ENCODE measurements at places on chromosomes 1 and 21.

GRCh38 chr1:226638608-226639007 is 90.0 kb downstream of the STUM start:
- DNase-seq, result no peak

- no peak for DNase-seq
Measured at GRCh38 chr1:29469457-29469856, 233.1 kb downstream of the PTPRU start.

- DNase-seq, result peak; percentile 15
Measured at GRCh38 chr1:15288173-15288926, 41.3 kb downstream of the FHAD1 start.

- no peak for DNase-seq
Measured at GRCh38 chr1:116877141-116877818, 32.4 kb upstream of the PTGFRN start.

GRCh38 chr21:41929248-41929647 is 24.6 kb downstream of the C2CD2 start:
- DNase-seq, result no peak

DNA sequence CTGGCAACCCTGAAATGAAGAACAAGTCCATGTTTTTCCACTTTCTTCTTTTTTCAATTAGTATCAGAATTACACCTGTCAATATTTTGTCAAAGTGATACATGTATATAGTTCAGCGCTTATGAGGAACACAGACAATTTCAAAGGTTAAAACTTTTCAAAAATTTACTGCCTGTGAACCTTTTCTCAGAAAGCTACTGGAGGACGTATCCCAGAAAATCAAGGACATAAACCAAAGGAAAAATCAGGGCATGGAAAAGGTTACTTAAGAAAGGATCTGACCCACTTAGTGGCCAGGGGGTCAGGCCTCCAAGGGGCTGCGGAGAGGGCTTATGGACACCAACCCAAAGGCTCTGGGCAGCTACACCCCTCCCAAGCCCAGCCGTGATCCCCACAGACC is 81.1 kb upstream of the ACTRT2 start:
- no peak for DNase-seq

DNA sequence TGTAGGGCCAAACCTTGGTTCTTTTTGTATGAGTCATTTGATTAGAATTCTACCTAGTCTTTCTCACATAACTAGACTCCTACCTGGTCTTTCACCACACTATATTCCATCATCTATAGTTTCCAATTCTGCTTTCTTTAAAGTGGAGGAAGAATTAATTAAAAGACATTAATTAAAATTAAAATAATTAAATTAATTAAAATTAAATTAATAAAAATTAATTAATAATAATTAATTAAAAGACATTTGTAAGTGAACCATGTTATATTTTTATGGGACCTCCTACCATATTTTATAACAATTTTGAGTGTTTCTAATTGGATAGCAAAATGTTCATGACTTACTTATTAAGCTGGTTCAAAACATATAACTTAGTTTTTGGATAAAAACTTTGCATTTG is 77.4 kb downstream of the CCDC18 start:
- no peak for DNase-seq

- DNase-seq, result peak; percentile 99
Measured at GRCh38 chr21:31559368-31560119, 99.9 kb upstream of the SOD1 start.

- no peak for DNase-seq
Measured at GRCh38 chr1:98406352-98407088, 255.0 kb upstream of the SNX7 start.

DNA sequence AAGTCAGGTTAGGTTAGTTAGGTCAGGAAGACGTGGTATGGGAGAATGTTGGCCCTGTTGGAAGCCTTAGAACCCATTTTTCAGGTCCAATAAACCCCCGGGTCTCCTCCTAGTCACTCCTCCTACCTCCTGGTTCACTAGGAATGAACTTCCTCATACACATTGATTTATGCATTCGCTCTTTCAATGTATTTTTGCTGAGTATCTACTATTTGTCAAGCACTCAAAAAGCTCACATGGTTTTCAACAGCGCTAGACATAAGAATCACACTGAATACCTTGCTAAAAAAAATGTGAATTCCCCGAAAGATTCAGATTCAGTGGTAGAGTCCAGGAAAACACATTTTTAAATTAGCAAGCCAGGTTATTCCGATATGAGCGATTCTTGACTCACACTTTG is 85.8 kb upstream of the LRRN2 start:
- DNase-seq, result no peak

- no peak for DNase-seq
Measured at GRCh38 chr21:32842146-32842545, 70.6 kb upstream of the PAXBP1 start.

GRCh38 chr1:86583032-86583431 is 36.2 kb downstream of the CLCA4 start:
- no peak for DNase-seq

- no peak for DNase-seq
Measured at GRCh38 chr1:206635978-206636345, 626 bp downstream of the DYRK3 start.

DNA sequence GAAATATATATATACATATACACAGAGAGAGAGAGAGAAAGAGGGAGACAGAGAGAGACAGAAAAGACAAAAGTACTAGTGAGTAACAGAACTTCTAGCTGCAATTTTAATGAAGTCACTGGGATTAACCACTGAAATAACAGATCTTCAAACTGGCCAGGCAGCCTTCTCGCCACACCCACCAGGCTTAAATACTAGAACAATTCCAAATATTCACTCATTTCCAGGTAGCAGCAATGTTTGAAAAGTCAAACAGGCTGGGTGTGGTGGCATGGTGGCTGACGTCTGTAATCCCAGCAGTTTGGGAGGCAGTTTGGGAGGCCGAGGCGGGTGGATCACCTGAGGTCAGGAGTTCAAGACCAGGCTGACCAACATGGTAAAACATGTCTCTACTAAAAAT is 5.2 kb downstream of the PRDX1 start:
- no peak for DNase-seq

- DNase-seq, result no peak
Measured at GRCh38 chr1:207703712-207704111, 48.1 kb upstream of the CD46 start.

- DNase-seq, result no peak
Measured at GRCh38 chr1:31823780-31824179, 8.0 kb upstream of the SPOCD1 start.

DNA sequence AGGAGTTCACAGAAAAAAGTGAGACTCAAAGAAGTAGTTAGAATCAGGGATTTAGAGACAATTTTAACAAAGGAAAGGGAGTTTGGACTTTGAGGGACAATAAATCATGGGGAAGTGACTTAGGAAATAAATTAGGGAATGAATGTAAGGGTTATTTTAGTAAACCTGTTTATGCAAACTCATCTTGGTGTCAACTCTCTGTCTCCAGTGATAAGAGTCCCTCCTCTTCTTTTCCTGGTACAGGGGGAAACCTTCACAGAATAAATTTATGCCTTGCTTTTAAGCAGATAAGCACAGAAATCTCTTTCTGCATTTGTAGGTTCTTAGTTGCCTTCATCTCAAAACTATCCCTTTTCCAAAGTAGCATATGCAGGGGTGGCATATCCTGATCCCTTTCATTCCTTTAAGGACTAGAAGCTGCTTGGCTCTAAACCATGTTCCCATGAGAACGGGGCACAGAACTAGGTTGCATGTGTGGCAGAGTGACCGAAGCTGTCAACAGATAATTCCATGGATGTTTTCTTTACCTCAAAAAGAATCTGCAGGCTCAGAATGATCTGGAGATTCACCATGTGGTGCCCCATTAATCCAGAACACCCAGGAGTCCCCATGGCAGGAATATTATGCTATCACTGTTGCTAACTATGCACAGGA is 155.4 kb downstream of the ZNF648 start:
- no peak for DNase-seq

- no peak for DNase-seq
Measured at GRCh38 chr21:44402323-44403105, 49.1 kb downstream of the TRPM2 start.

GRCh38 chr1:8040586-8040985 is 14.5 kb upstream of the ERRFI1 start:
- DNase-seq, result peak; percentile 93

- DNase-seq, result no peak
Measured at GRCh38 chr1:100422065-100422464, 69.8 kb downstream of the CDC14A start.

DNA sequence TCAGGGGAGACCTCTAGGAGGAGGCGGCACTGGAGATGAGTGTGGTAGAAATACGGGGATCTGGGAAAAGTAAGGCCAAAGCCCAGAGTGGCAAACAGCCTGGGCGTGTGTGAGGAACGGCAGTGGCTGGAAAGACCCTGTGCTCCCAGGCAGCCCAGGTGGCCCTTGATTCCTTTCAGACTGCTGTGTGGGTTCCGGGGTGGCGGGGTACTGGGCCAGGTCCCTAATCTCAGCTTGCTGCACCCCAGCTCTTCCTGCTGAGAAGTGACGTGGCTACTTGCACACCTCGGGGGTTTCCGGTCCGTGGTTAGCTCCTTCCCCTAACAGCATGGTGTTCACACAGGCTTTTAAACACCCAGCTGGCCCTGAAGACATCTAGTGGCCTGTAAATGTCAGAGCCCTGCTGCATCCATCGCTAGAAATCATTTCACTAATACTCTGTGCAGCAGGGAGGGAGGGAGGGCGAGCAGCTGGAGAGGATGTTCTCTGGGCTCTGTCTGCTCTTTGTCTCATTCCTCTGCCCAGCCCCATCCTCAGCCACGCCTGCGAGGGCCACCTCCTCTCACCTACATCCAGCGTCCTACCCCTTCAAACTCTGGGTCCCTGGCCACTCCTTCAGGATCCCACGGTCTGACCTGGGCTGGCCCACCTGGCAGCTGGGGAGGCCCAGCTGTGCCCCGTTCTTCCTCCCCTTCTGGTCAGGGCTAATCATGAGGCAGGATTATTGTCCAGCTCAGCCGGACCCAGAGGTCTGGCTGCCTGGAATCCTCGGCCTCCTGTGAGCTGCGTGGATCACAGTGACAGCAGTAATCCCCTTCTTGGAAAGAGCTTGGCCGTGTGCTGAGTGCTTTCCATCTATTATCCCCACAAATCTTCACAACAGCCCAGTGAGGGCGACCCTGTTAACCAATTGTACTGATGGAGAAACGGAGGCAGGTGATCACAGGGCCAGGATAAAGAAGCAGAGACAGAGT is 7.2 kb downstream of the ZDHHC18 start:
- no peak for DNase-seq

- DNase-seq, result peak; percentile 49
Measured at GRCh38 chr1:184283999-184284398, 102.8 kb upstream of the C1orf21 start.

- DNase-seq, result peak; percentile 68
Measured at GRCh38 chr1:203440771-203441170, 34.8 kb upstream of the PRELP start.

DNA sequence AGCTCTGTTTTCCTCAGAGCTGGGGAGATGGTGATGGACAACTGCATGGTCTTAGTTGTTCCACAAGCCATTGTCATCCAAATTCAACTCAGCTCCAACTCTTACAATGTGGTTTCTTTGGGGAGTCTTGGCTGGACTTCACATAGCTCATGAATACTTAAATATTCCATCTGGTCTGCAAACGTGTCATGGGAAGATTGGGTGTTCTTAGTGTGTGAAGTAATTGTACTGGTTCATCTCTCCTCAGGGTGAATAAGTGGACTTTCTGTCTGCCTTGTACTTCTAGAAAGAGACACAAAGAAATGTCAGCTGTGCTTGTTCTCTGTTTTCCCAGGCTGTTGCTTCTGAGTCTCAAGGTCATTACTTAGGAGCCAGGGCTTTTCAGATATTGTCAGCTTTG is 106.6 kb downstream of the VPS13D start:
- DNase-seq, result no peak

GRCh38 chr1:21365036-21365435 is 74.8 kb upstream of the ECE1 start:
- no peak for DNase-seq

- DNase-seq, result peak; percentile 68
Measured at GRCh38 chr21:45698493-45699184, 55.1 kb downstream of the PCBP3 start.

- DNase-seq, result peak; percentile 59
Measured at GRCh38 chr21:23936224-23936623, 1671.1 kb downstream of the MRPL39 start.

DNA sequence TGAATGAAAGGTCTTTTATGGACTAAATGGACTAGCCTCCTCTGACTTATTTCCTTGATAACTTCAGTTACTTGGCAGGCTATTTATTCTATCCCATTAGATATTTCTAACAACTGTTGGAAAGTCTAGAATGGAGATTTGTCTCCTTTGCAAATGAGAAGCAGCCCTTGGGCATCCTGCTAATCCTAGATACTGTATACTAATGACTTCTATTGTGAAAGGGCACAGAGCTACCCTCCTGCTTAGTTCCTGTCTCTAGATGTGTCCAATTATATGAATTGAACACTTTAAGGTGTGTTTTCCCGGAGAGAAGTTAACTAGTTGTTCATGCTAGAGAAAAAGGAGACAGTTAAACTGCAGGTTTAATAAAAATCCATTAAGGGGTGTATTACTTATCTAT is 10.2 kb upstream of the NCMAP start:
- DNase-seq, result no peak

DNA sequence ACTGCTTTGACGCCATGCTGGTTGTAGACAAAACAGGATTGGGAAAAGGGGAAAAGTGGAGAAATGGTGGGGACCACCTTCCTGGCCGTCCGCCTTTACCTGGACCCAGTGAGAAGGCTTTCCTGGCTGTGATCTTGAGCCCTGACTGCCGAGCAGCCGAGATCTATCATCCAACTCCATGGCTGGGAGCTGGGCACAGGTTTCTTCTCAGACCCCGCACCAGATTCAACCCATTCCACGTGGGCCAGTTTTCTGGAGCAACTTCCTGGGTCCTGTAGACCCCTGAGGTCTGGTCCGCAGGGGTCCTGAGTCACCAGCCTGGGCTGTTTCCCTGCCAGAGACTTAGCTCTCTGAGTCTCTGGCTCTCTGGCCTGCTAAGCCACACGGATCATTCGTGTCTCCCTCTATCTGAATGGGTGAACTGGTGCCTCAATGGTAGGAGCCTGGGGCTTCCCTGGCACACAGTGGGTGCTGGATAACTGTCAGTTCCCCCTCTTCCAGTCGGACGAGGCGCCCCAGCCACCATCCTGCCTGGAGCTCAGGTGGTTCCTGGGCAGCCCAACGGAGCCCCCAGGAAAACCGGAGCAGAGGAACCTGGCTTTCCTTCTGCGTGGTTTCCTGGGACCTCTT is 4.5 kb upstream of the NPHP4 start:
- no peak for DNase-seq

- DNase-seq, result no peak
Measured at GRCh38 chr1:3661631-3662030, 9.3 kb downstream of the TP73 start.

- peak; percentile 40 for DNase-seq
Measured at GRCh38 chr1:39391691-39392679, 99.5 kb upstream of the BMP8A start.
